ENCODE measurements at places on chromosomes 6 and 20. TPM values are rescaled to one million over a fixed set of nuclear protein-coding genes. Genes with fewer than 3 reads are reported as not detected.

DNA sequence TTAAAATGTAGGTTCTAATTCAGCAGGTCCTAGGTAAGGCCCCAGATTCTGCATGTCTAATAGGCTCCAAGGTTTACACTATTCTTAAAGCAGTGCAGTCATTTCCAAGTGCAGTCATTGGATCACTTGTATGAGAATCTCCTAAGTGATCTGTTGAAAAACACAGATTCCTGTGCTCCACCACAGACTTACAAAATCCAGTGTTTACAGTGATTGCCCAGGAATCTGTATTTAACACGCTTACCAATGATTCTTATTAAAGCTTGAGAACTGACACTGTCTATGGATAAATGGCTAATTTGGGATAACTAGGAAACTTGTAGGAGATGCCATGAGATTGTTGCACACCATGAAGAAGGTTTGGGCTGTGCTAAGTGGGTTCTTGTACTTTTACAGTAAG lies 104.6 kb upstream of the PLEKHG1 start:
- DNase-seq = no peak

- DNase-seq = no peak
Measured at GRCh38 chr6:163373240-163373639, 41.3 kb upstream of the QKI start.

GRCh38 chr6:121260651-121261102 lies 73.6 kb downstream of the TBC1D32 start:
- DNase-seq = peak; percentile 58

GRCh38 chr20:39538317-39538716 lies 576.2 kb downstream of the DHX35 start:
- no peak for DNase-seq

DNA sequence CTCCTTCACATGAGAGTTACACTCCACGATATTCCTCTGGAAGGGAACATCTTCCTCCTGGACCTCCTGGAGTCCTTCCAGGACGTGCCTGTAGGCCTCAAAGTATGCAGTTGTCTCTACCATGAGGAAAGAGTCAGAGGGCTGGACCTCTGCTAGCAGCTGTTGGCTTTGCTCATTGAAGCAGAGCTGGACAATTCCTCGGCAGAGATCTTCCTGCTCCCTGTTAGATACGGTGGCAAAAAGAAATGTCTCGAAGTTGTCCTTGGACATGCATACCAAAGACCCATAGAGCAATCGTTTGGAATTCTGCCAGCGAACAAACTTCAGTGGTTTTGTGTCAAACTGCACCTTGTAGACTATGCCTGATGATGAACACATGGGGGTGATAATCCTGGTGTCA lies 7.7 kb downstream of the ZNFX1 start:
- no peak for DNase-seq

DNA sequence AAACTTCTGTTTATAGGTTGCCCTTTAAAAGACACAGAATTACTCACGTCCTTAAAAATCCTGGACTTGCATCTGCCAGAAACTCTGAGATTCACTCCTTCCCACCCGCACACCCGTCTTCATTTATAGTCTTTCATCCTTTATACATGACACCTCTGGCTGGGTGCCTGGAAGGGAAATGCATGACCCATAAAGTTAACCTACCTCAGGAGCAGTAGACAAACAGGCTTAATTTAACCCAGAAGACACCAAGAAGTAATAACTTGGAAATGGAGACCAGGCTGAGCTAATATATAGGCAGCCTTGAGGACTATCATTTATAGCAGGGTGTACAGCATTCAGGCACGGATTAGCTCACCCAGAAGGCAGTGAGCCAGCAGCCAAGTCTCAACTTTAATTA lies 429.0 kb upstream of the NRSN1 start:
- DNase-seq = no peak

The KHDC1L gene
- total RNA-seq = not detected

The DDX43 gene
- total RNA-seq = 1.7 TPM

The HLA-DRB1 gene
- total RNA-seq = not detected

All from dermis blood vessel endothelial cell (primary cell).